ENCODE measurements at places on chromosomes 3 and 15.

GRCh38 chr15:58056015-58056414 is 9.5 kb downstream of the ALDH1A2 start:
- no peak for DNase-seq

DNA sequence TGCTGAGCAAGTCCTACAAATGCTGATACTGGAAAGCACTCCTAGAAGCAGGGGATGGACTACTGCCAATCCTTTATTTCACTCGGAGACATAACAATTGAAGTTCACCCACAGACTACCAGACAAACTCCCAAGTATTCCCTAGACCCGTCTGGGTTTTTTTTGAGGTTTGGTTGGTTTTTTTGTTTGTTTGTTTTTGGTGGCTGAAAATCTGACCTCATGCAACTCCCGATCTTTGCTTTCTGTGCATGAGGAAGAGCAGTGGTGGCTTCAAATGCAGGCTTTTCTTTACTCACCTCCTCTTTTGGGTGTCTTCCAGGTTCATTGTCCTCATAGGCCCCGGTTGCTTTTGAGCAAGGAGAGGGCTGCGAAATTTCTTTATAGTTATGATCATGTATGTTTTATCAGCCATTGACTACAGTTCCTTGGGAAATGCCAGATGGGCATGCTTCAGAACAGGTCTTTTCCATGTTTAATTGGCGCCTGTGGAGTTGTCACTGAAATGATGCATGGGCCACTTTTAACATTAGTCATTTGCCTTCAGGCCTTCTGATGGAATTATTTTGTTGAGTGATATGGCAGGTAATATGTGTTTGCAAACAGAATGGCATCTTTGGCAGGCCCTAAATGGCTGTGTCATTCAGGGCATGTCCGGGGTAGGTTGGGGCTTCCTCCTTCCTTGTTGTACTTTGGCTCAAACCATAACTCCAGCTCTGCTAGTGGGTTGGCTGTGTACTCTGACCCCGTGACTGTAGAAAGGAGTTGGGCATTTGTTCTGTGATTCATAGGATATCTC is 81.3 kb upstream of the ZBED2 start:
- DNase-seq, result no peak

DNA sequence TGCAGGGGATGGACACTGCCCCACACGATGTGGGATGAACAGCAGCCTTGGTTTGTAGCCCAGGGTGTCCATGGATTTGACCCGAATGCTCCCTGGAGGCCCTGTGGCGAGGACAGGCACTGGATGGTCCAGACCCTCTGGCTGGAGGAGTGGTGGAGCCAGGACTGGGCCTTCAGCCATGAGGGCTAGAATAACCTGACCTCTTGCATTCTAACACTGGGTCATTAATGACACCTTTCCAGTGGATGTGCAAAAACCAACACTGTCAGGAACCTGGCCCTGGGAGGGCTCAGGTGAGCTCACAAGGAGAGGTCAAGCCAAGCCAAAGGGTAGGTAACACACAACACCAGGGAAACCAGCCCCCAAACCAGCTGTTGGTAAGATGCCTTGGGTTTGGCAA is 51.4 kb downstream of the OXNAD1 start:
- DNase-seq, result no peak

DNA sequence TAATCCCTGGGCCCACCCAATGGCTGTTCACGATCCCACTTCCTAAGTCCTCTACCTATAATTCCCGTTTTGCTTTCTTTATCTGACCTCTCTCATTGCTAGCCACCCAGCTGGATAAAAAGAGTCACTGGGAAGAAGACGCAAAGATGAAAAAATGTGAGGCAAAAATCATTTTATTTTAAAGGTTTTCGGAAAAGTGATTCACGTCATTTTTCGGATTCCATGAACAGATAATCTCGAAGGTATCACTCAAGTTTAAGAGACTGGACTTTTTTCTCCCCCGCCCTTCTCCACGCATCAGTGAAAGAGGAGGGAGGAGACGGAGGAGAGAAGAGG is 266.6 kb downstream of the CGGBP1 start:
- DNase-seq, result no peak
